ELR (cell line): ENCODE measurements at places on chromosomes 16 and 17.

DNA sequence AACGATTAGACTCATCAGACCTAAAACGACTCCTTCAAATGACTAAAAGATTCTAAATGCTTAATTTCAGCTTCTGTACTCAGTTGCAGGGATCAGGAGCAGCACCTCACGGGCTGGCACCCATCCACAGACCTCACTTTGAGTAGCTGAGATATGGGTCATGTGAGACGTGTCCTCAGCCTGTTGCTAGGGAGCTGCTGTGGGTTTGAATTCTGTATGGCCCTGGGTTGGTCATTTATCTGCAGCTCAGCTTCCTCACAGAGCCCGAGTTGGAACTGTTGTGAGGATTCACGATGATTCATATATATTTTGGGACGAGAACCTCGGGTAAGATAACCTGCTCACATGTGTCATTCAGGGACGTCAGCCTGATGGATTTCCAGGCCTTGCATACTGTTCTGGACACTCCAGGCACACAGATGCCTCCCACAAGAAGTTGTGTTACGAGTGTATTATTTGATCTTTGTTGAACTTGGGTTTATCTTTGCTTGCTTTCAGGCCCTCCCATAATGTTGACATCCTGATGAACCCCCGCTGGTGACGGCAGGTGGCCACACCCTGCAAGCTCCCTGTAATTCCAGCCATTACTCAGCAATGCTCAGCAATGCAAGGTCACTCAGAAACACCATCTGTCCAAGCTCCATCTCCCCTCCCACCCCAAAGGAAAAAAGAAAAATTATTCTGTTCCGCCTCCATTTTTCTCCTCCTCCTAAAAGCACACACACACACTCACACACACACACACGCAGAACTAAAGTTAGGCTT is 137.6 kb downstream of the RBFOX3 start:
- DNase-seq = no peak

DNA sequence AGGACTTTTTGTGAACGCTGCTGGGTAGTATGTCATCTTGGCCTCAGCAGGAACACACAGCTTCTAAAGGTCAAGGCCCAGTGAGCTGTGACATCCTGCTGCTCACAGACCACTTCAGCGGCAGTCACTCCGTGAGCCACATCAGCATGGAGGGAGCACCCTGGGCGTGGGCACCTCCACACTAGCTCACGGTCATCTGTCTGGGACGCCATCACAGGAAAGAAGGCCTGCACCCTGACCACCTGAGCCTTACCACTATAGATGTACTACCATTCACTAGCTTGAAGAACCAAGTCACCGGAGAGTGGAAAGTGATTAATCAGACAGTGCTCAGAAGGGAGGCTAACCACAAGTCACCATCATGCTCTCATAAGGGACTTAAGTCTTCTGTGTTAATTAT is 3.3 kb downstream of the AXIN1 start:
- no peak for DNase-seq

GRCh38 chr16:3094289-3095027 is 4.6 kb downstream of the ZSCAN10 start:
- DNase-seq = peak; percentile 51

GRCh38 chr17:49696233-49696761 is 11.5 kb downstream of the SLC35B1 start:
- no peak for DNase-seq

- DNase-seq = peak; percentile 54
Measured at GRCh38 chr16:87295259-87295658, 21.9 kb downstream of the C16orf95 start.

GRCh38 chr17:28763137-28763799 is 19.5 kb downstream of the TRAF4 start:
- no peak for DNase-seq

DNA sequence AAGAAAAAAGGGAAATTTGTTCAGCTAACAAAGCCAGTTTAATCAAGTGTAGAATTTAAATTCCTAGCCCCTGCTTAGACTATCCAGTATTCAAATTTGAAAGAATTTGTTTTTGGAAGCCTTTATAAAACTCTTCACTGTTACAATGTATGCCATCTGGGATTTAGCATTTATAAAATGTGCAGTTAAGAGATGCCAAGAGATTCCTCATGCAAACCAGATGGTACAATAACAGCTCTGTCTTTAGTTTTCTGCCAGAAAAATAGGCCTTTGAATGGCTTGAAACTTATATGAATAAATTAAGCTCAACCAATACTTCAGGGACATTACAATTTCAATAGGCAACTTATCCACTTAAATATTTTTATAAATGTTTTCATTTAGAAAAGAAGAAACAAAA is 6.8 kb upstream of the ANKS4B start:
- no peak for DNase-seq

GRCh38 chr17:29847527-29848400 is 82.3 kb downstream of the SSH2 start:
- DNase-seq = no peak

- DNase-seq = no peak
Measured at GRCh38 chr17:19013806-19014627, 9.5 kb upstream of the FAM83G start.

- no peak for DNase-seq
Measured at GRCh38 chr17:69090365-69090764, 29.6 kb upstream of the ABCA9 start.

GRCh38 chr17:43799047-43799446 is 18.8 kb downstream of the CFAP97D1 start:
- no peak for DNase-seq

GRCh38 chr17:77111934-77112296 is 28.9 kb upstream of the SEC14L1 start:
- no peak for DNase-seq

- no peak for DNase-seq
Measured at GRCh38 chr17:51200295-51200694, 34.1 kb downstream of the NME2 start.

GRCh38 chr16:535446-536405 is 8.2 kb downstream of the CAPN15 start:
- peak; percentile 93 for DNase-seq

DNA sequence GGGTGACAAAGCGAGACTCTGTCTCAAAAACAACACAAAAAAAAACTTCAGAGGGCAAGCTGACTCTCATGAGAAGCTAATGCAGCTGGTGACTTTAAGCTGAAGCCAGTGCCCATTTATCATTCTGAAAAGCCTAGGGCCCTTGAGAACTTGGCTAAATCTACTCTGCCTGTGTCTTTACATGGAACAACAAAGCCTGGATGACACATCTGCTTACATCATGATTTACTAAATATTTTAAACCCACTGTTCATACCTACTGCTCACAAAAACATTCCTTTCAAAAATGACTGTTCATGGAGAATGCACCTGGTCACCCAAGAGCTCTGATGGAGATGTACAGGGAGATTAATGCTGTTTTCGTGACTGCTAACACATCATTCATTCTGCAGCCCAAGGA is 6.1 kb upstream of the ALOX12 start:
- no peak for DNase-seq

DNA sequence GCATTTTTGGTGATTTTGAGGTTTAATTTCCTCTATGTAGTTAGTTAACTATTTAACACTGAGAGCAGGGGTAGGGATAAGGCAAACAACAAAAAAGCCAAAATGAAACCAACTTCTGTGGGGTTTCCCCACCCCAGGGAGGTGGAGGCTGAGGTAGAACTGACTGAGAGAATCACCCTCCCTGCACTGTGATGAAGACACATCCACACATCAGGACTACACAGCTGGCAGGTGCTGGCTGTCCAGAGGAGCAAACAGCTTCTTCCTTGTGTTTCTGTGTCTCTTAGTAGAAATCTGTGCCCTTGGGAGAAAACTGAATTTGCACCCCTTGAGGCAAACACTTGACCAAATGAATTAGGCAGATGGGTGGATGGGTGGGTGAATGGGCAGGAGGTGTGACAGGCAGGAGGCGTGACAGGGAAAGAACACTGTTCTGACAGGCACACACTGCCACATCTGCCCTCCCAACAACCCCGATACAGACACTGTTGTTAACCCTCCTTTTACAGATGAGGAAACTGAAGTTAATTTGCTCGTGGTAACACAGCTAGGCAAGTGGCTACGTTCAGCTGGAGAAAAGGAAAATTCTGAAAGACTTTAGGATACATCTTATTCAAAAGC is 62.9 kb upstream of the AMZ2 start:
- DNase-seq = no peak

GRCh38 chr16:71645450-71645849 is 19.5 kb downstream of the MARVELD3 start:
- DNase-seq = peak; percentile 56

DNA sequence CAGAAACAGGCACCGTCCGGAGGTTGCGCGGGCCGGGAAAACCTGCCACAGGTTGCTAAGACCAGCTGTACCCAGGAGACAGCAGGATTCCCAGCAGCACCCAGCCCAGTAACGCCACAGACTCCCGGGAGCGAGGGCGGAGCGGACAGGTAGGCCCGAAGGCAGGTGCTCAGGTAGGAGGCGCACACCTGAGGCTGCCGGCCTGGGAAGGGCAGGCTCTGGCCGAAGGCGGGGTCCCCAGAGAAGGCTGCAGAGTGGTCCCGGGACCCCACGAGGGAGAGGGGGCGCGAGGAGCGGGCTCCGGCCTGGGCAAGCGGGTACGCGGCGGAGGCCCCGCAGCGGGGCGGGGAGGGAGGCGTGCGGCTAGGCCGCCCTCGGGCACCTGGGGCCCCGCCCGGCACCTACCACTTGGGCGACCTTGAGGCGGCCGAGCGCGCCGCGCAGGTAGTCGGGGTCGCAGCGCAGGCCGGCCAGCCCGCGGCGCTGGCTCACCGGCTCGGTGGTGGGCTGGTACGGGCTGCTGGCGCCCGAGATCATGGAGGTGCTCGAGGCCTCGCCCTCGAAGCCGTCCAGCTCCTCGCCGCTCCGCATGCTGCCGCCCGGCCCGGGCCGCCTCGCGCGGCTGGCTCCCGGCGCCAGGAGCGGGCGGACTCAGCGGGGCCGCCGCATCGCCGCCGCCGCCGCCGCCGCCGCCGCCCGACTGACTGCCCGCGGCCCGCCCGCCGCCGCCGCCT is 441 bp downstream of the CMTM4 start:
- no peak for DNase-seq
